Stimulated activated CD8-positive, alpha-beta memory T cell treated with anti-CD3 and anti-CD28 coated beads, Interleukin-7, amount 100 ng/mL, for 48 hours (primary cell): ENCODE measurements at places on chromosomes 7 and 10.

- no peak for DNase-seq
These were observed 569.8 kb downstream of the CALN1 start for GRCh38 chr7:71842381-71842780.

- no peak for DNase-seq
These were observed 194.0 kb upstream of the PLPP4 start for GRCh38 chr10:120262857-120263547.

- no peak for DNase-seq
These were observed 32.3 kb downstream of the PPIF start for GRCh38 chr10:79379512-79380124.

DNA sequence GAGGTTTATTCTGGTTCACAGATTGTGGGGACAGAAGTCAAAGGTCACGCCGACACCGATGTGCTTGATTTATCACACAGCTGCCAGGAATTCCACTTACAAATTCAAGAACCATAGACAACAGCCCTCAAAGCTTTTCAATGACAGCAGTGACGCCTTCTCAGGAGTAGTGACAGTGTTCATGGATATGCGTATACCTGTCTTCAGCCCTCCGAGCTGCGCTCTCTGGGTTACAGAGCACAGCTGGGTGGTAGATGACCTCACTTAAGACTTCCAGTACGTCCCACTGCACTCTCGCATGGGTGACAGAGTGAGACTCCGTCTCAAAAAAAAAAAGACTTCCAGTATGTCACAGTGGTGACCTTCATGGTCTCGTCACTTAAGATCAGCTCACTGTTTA is 108.5 kb downstream of the TCERG1L start:
- DNase-seq = no peak

- no peak for DNase-seq
These were observed 26.9 kb downstream of the NOD1 start for GRCh38 chr7:30451539-30452279.

DNA sequence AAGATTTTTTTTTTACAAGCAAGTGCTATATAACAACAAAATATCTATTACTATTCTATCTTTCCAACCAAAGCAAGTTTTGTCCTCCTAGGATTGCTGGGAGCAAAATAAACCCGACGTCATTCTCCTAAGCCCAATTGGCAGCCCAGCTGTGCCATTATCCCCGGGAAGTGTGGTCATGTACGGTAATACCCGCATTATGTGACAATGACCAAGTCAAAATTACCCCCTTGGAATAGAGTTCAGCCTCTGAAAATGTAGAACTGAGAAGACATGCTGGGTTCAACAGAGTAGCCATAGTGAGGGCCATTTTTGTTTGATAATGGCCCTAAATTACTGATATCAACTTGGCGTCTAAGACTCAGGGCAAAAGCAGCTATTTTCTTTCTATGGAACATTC is 215.5 kb downstream of the LRRTM3 start:
- DNase-seq = no peak

GRCh38 chr7:35331730-35332678 is 78.1 kb upstream of the TBX20 start:
- DNase-seq = no peak

DNA sequence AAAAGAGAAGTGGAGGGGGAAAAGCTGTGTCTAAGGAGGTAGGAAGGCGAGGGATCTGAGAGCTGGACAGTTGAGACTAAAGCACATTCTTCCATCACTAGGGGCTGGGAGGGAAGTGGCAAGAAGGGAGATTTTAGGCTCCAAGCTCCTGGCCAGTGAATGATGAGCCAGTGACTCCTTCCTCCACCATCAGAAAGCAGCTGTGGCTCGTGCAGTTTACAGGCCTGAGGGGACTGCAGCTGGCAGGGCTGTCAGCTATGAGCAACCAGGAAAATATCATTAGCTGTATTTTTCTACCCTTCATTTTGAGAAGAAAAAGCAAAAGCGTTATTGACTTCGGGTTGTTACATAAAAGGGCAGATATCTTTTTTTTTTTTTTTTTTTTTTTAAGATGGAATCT is 60.7 kb downstream of the GPAM start:
- DNase-seq = no peak
